ENCODE measurements at places on chromosomes 5 and 9.
A peak's percentile ranks its signal among the peaks of the same experiment; 100 is the strongest.

DNA sequence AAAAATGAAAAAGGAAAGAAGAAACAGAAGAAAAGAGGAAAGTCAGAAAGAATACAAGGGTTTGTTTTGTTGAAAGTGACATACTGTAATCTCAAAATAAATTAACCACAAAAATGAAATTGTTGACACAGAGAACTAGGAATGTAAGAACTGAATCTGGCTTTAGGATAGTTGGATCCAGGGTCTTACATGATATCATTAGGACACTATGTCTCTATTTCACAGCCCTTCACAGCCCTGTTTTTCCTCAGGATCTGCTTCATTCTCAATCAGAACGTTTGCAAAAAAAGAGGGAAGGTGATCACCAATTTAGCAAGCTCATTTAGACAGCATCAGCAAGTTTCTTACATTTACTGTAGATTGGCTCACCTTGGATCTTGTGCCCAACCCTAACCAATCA, 188.5 kb upstream of the NREP start:
- no peak for DNase-seq

GRCh38 chr5:32308946-32309345, 3.8 kb downstream of the MTMR12 start:
- no peak for DNase-seq

DNA sequence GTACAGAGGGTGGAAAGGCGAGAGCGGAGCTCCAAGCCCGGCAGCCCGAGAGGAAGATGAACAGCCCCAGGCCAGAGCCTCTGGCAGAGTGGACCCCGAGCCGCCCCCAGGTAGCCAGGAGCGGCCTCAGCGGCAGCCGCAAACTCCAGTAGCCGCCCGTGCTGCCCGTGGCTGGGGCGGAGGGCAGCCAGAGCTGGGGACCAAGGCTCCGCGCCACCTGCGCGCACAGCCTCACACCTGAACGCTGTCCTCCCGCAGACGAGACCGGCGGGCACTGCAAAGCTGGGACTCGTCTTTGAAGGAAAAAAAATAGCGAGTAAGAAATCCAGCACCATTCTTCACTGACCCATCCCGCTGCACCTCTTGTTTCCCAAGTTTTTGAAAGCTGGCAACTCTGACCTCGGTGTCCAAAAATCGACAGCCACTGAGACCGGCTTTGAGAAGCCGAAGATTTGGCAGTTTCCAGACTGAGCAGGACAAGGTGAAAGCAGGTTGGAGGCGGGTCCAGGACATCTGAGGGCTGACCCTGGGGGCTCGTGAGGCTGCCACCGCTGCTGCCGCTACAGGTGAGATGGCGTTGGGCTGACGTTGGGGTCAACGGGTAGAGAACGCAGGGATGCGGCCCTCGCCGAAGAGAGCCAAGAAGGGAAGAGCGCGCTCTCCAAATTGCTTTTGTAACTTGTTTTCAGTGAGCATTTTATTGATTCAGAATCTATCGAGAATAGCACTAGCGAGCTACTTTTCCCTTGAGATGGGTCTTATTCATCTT, at the start of gene PTGER4:
Gene PTGER4, plus strand, starts transcription at position 3 of the 769 bp plus-strand sequence. CDS start 1,079 bp downstream, outside the sequence.
- no peak for DNase-seq

DNA sequence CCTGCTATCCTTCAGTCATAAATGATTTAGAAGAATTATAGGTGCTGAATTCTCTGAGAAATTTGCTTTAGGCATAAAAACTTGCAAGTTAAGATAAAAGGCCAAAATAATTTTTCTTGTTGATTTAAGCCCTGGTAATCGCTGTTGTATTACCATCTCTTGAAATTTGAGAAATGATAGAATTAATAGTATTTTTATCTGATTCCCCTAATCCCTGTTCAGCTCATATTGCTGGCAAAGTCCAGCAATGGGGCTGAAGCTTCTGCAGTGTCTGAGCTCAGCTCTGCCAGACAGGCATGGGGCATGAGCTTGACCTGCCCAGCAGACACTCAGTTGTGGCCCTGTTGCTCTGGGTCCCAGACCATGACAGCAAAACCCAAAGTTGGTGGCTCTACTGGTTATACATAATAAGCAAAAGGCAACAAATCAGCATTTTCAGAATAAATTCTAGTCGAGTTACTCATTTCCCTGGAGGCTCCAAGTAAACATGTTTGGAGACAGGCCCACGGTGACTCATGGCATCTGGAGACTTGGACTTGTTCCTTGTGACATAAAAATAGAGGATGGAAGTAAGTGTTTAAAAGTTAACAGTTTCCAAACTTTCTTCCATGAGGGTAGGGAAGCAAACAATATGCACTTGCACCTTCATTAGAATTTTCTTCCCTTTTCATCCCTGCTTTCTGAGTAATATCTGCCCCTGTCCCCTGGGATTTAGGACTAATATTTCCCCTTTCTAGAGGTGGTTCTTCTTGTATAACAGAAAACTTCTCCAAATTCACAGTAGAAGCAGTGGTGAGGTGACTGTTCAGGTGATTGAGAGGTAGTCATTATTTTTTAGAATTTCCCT, 60.2 kb upstream of the SLC2A8 start:
- peak; percentile 64 for DNase-seq

DNA sequence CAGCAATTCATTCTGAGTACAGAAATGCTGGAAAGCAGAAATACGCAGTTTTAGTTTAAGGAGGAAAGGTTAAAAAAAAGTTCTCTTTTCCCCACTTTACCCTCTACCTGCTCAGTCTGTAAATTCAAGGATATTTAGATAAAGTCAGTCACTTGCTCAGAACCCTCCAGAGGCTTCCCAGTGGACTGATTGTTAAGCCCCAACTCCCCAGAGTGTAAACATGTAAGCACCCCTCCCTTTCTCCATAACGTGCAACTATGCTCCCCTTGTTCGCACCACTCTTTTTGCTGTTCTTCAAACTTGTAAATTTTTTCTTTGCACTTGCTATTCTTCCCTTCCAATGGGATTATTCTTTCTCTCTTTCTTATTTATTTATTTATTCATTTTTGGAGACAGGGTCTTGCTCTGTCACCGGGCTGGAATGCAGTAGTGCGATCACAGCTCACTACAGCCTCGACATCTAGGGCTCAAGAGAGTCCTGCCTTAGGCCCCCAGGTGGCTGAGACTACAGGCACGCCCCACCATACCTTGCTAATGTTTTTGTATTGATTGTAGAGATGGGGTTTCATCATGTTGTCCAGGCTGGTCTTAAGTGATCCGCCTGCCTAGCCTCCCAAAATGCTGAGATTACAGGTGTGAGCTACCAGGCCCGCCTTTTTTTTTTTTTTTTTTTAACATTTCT, 32.5 kb upstream of the ERBIN start:
- no peak for DNase-seq

- no peak for DNase-seq
These were observed 28.8 kb upstream of the GFPT2 start for GRCh38 chr5:180381851-180382480.

DNA sequence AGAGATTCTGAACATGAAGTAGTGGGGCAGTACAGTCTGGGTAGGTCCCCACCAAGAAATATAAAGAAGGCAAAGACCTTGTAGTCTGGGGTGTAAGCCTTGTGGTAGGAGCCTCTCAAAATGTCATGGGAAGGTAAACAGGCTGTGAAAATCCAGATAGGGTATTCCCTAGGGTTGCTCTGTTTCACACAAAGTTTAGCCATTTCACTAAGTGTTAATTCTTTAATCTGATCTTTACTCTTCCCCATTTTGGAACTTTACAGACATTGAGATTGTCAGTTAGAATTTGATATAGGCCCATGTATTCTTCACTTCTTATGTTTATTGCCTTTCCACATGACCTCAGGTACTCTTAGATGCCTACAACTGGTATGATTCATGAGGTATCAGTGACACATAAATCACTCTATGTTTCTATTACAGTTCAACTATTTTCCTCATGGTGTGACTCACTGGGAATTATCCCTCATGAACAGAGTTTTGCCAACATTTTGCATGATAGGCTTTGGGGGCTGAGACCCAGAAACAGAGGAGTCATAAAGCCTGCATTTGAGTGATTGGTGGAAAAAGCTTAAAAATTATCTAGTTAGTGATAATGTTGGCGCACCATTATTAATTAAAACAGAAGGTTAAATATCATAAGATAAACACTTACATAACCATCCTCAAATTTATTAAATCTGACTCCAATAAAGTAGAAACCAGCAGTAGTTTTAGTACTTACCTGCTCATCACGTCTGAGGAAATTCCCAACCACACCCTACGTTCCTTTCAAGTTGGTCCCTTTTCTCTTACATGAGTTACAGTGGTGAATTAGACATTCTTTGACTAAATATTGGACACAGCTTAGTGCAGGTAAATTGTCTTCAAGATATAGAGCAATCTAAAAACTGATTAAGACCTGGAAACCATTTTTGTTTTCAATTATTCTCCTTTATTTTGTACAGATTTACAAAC, 399.8 kb upstream of the MEF2C start:
- DNase-seq: no peak

GRCh38 chr9:127562841-127563401, 49.2 kb upstream of the STXBP1 start:
- no peak for DNase-seq

All from right renal pelvis (tissue), 4 donors.